Activated B cell treated with CpG ODN at 0.5 μM for 24 hours (primary cell): ENCODE measurements at places on chromosomes 5 and 9. TPM values are rescaled to one million over a fixed set of nuclear protein-coding genes. Genes with fewer than 3 reads are reported as not detected.

PTGDS gene
- not detected in 2 replicates for total RNA-seq

PLPP7 gene
- 0.39 and 0.53 TPM in 2 replicates for total RNA-seq

PSMB7 gene
- total RNA-seq = 120 and 140 TPM in 2 replicates

GADD45G gene
- total RNA-seq = 7.5 and 7.6 TPM in 2 replicates

IL13 gene
- total RNA-seq = 0.27 and 0.75 TPM in 2 replicates

FBN2 gene
- total RNA-seq = not detected in 2 replicates

SLC6A19 gene
- not detected in 2 replicates for total RNA-seq

NEUROG1 gene
- total RNA-seq = not detected in 2 replicates

EPB41L4A gene
- 5.8 and 7.1 TPM in 2 replicates for total RNA-seq

CEP120 gene
- 39.2 and 43.1 TPM in 2 replicates for total RNA-seq

TMEM174 gene
- total RNA-seq = not detected in 2 replicates

DNA sequence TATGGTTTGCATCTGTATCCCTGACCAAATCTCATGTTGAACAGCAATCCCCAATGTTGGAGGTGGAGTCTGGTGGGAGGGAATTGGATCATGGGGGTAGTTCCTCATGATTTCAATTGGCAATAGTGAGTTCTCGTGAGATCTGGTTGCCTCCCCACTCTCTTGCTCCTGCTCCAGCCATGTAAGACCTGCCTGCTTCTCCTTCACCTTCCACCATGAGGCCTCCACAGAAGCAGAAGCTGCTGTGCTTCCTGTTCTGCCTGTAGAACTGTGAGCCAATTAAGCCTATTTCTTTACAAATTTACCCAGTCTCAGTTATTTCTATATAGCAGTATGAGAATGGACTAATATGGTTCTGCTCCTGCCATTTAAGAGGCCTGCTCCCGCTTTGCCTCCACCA is 32.9 kb downstream of the SCAI start:
- no peak overlapping the region for H3K4me3 ChIP-seq
- peaks cover 1% of the 10 kb centered on the region for H3K4me1 ChIP-seq
- no peaks in the 10 kb centered on the region for H3K27me3 ChIP-seq
- DNase-seq = no peak
- H3K27ac ChIP-seq = no peak overlapping the region

GRCh38 chr9:134127065-134127580 is 8.8 kb upstream of the WDR5 start:
- no peak overlapping the region for H3K27ac ChIP-seq
- DNase-seq = no peak
- H3K4me3 ChIP-seq = no peak overlapping the region
- H3K36me3 ChIP-seq = no peaks in the 10 kb centered on the region

GRCh38 chr5:149168276-149168906 is 27.1 kb downstream of the ABLIM3 start:
- H3K27ac ChIP-seq = no peak overlapping the region
- H3K27me3 ChIP-seq = peaks cover 23% of the 10 kb centered on the region
- no peaks in the 10 kb centered on the region for H3K4me1 ChIP-seq
- no peak overlapping the region for H3K4me3 ChIP-seq

DNA sequence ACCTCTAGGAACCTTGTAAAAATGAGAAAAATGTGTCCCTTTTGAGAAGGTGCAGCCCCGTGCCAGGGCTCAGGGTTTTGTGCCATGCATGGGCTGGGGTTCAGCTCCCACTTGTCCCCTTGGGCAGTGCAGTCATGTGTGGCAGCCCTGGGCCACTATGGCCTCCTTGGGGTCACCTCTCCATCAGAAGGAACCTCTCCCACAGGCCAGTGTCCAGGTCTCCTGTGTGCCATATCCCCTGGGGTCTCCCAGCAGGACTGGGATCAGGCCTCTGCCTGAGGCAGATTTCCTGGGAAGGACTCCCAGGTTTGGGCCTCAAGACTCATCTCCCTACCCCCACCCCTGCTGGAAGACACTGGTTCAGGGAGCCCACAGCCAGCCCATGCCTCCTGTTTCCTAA is 189.1 kb downstream of the PAX5 start:
- peaks cover 41% of the 10 kb centered on the region for H3K36me3 ChIP-seq
- H3K27ac ChIP-seq = peak overlapping the region; percentile 50
- no peak for DNase-seq
- no peaks in the 10 kb centered on the region for H3K27me3 ChIP-seq
- peaks cover 4% of the 10 kb centered on the region for H3K4me1 ChIP-seq
- H3K4me3 ChIP-seq = no peak overlapping the region

- H3K36me3 ChIP-seq = no peaks in the 10 kb centered on the region
- H3K4me3 ChIP-seq = no peak overlapping the region
- no peak overlapping the region for H3K27ac ChIP-seq
- DNase-seq = no peak
Observed at GRCh38 chr5:94777056-94777880, 158.8 kb downstream of the SLF1 start.

- H3K27me3 ChIP-seq = no peaks in the 10 kb centered on the region
- DNase-seq = no peak
- no peak overlapping the region for H3K27ac ChIP-seq
- no peaks in the 10 kb centered on the region for H3K36me3 ChIP-seq
Observed at GRCh38 chr9:103427696-103428095, 432.6 kb downstream of the CYLC2 start.

- no peak overlapping the region for H3K27ac ChIP-seq
- no peaks in the 10 kb centered on the region for H3K27me3 ChIP-seq
Observed at GRCh38 chr5:34604119-34604675, 51.9 kb upstream of the RAI14 start.

DNA sequence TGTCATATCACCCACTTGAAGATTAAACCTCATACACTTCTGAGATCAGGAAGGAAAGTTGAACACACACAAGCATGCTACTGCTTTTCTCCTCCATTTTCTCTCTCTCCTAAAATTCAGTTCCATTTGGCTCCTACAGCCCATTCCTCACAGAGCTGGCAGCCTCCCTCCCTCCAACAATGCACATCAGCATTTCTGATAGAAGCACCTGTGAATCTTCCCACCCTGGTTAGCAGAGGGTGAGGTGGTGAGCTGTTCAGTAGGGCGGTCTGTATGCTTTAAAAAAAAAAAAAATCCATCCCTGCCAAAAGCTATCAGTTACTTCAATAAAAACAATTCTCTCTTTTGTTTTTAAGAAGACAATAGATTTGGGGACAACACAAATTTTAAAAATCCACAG is 463.2 kb upstream of the KIF2A start:
- DNase-seq = no peak
- no peak overlapping the region for H3K27ac ChIP-seq
- H3K4me1 ChIP-seq = no peaks in the 10 kb centered on the region
- no peak overlapping the region for H3K4me3 ChIP-seq
- peaks cover 4% of the 10 kb centered on the region for H3K27me3 ChIP-seq

DNA sequence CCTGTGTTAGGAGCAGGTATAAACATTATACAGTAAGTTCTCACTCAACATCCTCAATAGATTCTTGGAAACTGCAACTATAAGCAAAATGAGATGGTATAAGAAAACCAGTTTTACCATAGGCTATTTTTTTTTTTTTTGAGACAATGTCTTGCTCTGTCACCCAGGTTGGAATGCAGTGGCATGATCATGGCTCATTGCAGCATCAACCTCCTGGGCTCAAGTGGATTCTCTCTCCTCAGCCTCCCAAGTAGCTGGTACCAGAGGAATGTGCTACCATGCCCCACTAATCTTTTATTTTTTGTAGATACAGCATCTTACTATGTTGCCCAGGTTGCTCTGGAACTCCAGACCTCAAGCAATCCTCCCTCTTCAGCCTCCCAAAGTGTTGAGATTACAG is 50.1 kb upstream of the ADRB2 start:
- H3K4me3 ChIP-seq = no peak overlapping the region
- no peaks in the 10 kb centered on the region for H3K36me3 ChIP-seq
- H3K27me3 ChIP-seq = peaks cover 2% of the 10 kb centered on the region
- peaks cover 14% of the 10 kb centered on the region for H3K4me1 ChIP-seq

GRCh38 chr5:52846182-52846842 is 58.6 kb downstream of the ITGA1 start:
- DNase-seq = no peak
- H3K4me1 ChIP-seq = no peaks in the 10 kb centered on the region
- no peak overlapping the region for H3K4me3 ChIP-seq
- H3K27ac ChIP-seq = no peak overlapping the region
- H3K27me3 ChIP-seq = peaks cover 2% of the 10 kb centered on the region
- no peaks in the 10 kb centered on the region for H3K36me3 ChIP-seq

DNA sequence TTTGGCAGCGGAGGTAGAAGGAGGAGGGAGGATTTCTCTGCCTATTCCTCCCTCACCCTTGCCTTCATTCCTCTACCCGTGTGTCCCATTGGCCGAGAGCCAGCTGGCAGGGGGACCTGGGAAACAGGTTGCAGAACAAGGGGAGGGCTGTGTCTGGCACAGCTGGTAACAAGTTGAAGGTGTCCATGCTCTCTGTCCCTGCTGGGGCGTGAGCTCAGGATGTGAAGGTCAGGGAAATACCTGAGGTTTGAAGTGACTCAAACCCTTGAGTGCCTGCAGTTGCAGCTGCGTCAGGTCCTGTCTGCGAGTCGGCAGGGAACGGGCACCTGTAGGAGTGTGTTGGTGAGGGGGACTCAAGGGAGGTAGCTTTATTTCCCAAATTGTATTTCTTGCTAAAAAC is 16.2 kb downstream of the MIGA2 start:
- H3K27ac ChIP-seq = no peak overlapping the region
- H3K4me3 ChIP-seq = no peak overlapping the region
- H3K27me3 ChIP-seq = no peaks in the 10 kb centered on the region
- DNase-seq = no peak

- no peak for DNase-seq
- no peak overlapping the region for H3K4me3 ChIP-seq
- no peaks in the 10 kb centered on the region for H3K4me1 ChIP-seq
- peaks cover 1% of the 10 kb centered on the region for H3K27me3 ChIP-seq
- no peak overlapping the region for H3K27ac ChIP-seq
Observed at GRCh38 chr5:127772531-127772930, 69.3 kb downstream of the CCDC192 start.
